ENCODE measurements at places on chromosomes 13 and 19. TPM values are rescaled to one million over a fixed set of nuclear protein-coding genes. Genes with fewer than 3 reads are reported as not detected.

DNA sequence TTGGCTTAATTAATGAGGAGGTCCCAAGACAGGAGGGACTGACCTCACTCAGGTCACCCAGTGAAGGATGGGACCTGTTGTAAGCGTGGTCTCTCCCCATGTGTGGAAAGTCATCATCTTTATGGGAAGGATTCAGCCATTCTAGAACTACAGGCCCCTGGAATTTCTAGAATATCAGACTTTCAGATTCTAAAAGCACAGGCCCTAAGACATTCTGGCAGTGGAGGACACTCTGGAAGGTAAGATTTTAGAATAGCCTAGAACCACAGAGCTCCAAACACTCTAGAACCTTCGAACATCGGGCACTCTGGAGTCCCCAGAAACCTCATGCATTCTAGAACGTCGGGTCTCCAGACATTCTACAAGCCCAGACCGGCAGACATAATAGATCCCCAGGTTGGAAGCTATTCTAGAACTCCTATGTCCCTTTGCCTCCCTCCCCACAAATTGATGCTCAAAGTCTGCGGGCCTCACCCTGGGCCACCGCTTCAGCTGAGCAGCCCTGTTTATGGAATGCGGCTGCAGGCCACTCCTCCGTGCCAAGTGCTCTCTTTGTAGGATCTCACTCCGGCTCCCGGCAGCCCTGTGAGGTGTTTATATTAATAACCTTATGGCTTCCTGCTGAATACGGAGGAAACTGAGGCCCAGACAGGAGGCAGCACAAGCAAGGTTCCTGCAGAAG is 1.9 kb upstream of the KLK15 start:
- DNase-seq: no peak

Gene ZNF8
- total RNA-seq: 6.2 TPM

Gene C13orf42
- not detected for total RNA-seq

DNA sequence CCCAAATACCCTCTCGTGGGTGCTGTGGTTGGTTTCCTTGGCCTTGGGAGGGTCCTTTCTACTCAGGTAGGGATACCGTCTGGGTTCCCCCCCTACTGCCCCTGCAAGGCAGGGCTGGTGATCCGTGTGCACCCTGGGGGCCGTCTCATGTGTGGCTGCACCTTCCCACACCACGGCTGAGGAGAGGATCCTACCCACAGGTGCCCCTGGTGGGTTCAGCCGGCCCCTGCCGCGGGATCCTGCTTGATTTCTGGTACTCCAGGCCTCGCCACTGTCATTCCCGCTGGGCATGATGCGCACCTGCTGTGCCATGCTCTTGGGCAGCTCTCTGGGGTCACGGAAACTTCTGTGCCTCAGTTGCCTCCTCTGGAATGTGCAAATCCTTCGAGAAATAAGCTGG is 30.8 kb downstream of the EFNA2 start:
- no peak for DNase-seq

DNA sequence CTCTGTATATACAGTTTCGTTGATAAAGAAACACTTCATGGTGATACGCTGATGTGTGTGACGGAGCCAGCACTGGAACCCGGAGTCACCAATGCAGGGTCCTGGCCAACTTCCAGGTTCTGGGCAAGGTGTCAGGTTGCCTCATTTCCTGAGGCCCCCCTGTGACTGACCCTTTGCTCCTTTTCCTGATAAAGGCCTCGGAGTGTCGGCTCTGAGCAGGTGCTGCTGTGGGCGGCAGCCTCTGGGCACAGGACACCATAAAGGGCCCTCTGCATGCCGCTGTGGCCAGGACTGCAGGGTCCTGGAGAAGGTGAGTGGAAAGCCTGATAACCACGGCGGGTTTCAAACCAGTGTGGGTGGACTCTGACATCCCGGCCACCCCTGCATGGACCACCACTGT is 17.3 kb upstream of the MYDGF start:
- DNase-seq: no peak

Data from cardiac septum (tissue), 1 donor.